Activated CD8-positive, alpha-beta memory T cell treated with anti-CD3 and anti-CD28 coated beads for 4 hours (primary cell): ENCODE measurements at places on chromosomes 5 and 9.

GRCh38 chr9:125141251-125141650 is 2.1 kb downstream of the SCAI start:
- DNase-seq: no peak

DNA sequence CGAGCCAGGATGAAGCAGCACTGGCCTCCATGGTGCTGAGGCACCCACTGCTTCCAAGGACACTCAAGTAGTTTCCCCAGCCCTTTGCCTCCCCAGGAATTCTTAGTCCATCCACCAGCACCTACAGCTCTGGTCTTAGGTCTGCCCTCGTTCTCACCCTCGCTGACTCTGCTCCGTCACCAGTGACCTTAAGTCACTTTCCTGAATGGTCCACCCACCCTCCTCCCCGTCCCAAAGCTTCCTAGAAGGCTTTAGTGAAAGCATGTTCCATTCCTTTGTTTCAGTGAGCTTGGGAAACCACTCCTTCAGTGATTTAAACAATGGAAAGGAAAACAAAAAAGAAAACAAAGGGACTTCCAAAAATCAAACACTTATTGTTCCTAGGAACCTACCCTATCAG is 54.6 kb upstream of the MAP3K1 start:
- DNase-seq: no peak

- DNase-seq: no peak
Measured at GRCh38 chr5:157590478-157590877, 14.9 kb upstream of the ADAM19 start.

DNA sequence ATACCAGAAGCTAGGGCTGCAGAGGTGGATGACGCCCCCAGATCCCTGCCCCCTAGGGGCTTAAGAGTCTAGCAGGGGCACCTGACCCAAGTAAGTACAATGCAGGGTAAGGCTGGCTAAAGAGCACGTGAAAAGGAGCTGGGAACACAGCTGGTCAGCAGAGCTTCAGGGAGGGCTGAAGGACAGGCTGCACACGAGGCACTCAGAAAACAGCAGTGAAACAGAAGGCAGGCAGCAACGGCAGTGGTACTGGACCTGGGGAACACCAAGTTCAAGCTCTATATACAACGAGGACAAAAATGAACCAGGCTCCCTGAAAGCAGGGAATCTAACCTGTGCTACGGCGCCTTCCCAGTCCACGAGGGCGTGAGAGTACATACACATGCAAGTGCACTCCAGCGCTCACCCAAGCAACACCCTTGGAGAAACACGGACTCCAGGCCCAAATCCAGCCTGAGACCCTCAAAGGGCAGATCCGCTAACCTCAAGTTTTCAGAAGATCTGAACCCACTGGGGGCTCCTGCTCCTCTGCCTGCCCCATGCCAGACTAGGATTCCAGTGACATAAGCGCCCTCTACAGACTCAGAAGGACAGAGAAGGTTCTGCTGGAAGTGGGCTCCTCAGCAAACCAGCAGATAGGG is 57.4 kb downstream of the PSMB7 start:
- no peak for DNase-seq

DNA sequence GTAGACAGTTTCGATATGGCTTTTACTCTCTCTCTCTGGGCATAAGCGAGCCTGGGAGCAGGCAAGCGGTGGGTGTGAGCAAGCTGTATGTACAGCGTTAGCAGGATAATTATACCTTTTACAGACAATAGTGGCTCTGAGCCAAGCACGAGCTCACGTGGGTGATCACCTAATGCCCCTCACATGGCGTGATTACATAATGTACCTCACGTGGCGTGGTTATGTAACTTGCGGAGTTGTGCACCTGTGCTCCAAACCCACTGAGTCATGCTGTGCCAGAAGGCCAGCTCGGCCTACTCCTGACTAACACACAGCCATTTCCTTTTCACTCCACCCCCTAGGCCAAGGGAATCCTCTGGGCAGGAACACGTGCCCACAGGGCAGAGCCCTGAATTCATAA is 797.2 kb downstream of the EFNA5 start:
- no peak for DNase-seq

DNA sequence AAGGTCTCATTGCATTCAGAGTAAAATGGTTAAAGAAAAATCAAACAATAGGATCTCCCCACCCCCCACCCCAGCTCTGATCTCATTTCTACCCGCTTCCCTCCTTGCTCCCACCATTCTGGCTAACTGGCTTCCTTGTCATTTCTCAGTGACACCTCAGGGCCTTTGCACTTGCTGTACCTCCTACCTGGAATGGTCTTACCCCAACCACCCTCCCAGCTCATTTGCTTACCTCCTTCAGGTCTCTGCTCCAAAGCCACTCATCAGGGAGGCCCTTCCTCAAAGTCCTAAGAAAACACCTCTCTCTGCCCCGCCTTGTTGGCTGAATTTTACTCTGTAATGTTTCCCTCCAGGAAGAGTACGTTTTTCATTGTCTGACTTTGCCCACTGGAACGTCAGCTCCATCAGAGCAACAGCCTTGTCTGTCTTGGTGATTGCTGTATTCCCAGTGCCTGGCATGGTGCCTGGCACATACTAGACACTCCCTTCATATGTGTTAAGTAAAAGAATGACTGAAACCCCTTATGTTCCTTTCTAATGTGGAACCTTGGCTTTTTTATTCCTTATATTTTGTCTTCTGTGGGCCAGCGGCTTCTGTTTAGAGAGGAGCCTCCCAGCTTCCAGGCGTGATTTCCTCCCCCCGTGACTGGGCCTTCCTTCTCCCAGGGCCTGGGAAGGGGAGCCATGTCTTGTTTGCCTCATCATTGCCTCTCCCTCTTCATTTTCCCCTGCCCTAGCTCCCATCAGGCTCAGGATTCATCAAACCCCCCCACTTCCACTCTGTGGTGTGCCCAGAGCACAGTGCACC is 26.9 kb downstream of the NEURL1B start:
- DNase-seq: no peak

DNA sequence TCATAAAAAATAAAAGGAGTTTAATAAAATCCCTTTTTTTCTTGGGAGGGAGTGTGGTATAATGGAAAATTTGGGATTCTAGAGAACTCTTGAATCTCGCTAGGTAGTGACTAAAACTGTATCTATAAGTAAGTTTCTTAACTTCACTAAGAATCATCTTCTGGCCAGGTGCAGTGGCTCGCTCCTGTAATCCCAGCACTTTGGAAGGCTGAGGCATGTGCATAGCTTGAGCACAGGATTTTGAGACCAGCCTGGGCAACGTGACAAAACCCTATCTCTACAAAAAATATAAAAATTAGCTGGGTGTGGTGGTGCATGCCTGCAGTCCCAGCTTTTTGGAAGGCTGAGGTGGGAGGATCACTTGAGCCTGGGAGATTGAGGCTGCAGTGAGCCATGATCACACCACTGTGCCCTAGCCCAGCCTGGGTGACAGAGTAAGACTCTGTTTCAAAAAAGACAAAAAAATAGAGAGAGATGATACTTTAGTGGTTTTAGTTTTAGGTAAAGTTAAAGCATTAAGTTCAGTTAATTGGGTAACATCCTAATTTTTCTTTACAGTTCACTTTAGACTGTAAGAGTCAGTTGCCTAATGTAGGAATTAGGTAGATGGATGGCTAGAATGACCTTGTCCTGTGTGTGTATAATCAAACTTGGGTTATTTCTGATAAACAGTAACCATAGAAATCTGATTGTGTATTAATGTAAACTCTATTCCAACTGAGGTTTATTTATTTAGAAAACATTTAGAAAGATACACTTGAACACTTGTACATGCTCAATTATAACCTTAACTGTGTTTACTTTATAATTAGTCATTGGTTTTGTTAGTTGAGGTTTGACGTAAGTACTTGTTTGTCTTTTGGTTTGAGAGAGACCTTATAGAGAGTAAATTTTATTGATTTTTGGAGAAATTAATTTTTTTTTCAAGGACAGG is 17.8 kb downstream of the UNC13B start:
- DNase-seq: no peak

DNA sequence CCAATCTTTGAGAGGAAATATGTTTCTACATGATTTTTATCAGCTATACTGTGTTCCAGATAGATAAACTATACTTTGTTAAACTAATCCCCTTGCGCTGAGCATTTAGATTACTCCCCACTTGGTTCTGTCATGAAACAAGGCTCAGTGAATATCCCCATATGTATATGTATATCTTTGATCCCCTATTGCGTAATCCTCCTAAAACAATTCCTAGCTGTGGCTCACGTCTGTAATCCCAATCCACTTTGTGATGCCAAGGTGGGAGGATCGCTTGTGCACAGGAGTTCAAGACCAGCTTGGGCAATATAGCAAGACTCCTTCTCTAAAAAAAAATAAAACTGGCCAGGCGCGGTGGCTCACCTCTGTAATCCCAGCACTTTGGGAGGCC is 2.7 kb downstream of the PHYHD1 start:
- no peak for DNase-seq

DNA sequence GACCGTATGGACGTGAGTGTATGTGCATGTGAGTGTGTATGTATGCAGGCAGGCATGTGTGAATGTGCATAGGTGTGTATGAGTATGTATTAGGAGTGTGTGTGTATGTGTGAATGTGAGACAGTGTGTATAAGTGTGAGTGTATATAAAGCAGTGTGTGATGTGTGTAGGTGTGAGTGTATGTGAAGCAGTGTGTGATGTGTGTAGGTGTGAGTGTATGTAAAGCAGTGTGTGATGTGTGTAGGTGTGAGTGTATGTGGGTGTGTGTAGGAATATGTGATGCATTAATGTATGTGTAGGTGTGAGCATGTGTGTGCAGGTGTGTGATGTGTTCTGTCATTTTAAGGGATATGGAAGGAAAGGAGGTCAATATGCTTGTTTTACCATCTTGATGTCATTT is 215.5 kb downstream of the GADD45G start:
- no peak for DNase-seq
